ENCODE measurements at places on chromosomes 1 and 21.
A peak's percentile ranks its signal among the peaks of the same experiment; 100 is the strongest.

GRCh38 chr1:180213401-180214170 is 16.5 kb upstream of the LHX4 start:
- DNase-seq = peak; percentile 85

GRCh38 chr1:39081271-39082009 is 55.3 kb downstream of the NDUFS5 start:
- DNase-seq = peak; percentile 23

- DNase-seq = peak; percentile 43
Measured at GRCh38 chr1:13700521-13701270, 708 bp downstream of the PRDM2 start.

- no peak for DNase-seq
Measured at GRCh38 chr1:107147843-107148242, 7.0 kb downstream of the NTNG1 start.

GRCh38 chr1:172451002-172451443 is 7.2 kb upstream of the PIGC start:
- peak; percentile 61 for DNase-seq

- peak; percentile 19 for DNase-seq
Measured at GRCh38 chr21:25360593-25360992, 246.7 kb downstream of the MRPL39 start.

DNA sequence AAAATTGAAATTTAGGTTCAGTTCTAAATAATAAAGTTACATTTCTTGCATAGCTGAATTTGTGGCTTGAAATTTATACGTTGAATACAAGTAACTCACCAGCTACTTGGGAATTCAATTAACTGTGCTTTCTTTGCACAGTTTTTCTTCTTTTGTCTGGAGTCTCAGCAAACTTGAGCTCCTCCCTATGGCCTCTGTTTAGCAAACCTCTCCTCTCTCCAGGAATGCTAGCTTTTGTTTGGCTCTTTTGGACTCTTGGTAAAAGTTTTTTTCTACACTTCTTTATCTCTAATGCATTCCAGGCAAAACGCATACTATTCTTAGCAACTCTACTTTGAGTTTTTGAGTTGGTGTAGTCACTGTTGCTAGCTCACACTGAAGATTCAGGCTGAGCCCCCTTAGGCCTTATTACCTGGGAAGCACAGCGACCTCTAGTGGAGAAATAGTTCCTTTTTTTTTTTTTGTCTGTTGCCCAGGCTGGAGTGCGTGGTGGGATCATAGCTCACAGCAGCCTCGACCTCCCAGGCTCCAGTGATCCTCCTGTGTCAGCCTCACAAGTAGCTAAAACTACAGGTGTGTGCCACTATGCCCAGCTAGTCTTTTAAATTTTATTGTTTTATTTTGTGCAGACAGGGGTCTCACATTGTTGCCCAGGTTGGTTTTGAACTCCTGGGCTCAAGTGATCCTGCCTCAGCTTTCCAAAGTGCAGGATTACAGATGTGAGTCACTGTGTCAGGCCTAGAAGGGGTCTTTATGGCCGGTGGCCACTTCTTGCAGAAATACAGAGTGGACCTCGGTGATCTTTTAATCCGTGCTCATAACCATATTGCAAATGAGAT is 61.7 kb downstream of the CASQ2 start:
- DNase-seq = peak; percentile 22

DNA sequence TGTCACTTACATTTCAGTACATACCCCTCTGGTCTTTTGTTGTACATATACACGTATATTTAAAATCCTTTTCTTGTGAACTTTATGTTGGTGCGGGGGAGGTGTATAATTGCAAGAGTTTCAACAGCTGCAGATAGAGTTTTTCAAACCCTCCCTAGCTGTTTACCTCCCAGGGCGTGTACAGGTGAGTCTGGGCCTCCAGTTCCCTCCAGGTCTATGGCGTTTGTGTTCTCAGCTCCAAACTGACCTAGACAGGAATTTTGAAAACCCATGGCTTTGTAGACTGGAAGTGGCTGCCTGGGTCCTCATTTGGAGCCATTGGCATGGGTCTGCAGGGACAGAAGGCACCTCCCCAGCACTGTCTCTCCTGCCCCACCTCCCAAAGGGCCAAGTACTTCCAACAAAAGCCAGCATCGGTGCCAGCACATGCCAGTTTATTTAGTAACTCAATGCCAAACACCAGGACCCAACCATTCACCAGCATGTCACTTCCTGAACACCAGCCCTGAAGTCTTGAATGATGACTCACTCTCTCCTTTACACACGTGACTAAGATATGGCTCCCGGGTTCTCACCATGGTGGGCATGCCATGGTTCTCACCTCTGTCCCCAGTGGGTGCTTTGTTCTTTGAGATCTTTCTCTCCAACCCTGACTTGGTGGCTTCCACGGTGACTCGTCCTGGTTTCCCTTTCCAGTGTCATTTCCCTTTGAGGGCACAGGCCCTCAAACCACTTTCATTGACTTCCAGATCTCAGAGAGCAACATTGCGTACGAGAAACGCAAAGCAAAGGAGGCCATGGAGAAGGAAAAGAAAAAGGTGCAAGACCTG is 57.3 kb upstream of the EFHD2 start:
- DNase-seq = peak; percentile 73

DNA sequence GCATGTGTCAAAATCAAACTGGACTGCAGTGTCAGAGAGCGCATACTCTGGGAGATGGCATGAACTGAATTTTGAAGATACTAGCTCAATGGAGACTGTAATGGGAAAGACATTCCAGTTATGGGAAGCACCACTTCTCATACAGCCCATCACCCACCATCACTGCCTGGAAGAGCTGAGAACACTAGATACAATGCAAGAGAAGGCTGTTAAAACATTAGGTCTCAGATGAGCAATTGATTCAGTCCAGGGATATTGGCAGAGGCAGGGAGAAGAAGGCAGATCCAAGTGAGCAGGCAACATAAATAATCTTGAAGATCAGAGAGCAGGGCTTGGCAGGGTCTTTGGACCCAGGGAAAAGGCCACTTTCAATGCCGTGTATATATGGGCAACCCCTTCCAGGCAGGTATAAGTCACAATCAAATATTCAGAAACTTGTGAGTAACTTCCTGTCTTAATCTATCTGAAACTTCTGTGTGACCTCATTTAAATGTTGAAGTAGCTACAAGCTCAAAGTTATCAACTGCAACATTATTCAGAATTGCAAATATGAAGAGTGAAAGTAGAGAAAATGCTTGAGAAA is 290.3 kb upstream of the SGIP1 start:
- DNase-seq = peak; percentile 67

- DNase-seq = no peak
Measured at GRCh38 chr1:116432655-116433265, 59.7 kb downstream of the ATP1A1 start.

- DNase-seq = no peak
Measured at GRCh38 chr1:175314300-175314699, 121.7 kb upstream of the KIAA0040 start.

- no peak for DNase-seq
Measured at GRCh38 chr1:229843627-229844238, 217.7 kb downstream of the URB2 start.

DNA sequence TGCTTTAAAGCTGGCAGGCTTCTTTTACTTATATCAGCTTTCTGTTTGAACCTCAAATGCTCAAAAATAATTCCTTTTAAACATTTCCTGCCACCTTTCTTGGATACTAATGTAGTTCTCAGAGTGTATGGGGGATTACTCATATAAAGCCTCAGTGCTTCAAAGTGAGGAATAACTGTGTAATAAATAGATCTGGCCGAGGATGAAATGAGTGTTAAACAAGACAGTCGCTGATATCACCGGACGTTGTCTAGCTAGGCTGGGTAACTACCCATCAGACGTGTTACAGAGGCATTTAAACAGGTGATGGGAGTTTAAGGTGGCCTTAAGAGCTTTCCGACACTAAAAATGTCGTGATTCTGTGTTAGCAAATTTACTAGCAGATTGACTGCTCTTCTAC is 53.1 kb downstream of the VANGL2 start:
- peak; percentile 87 for DNase-seq

DNA sequence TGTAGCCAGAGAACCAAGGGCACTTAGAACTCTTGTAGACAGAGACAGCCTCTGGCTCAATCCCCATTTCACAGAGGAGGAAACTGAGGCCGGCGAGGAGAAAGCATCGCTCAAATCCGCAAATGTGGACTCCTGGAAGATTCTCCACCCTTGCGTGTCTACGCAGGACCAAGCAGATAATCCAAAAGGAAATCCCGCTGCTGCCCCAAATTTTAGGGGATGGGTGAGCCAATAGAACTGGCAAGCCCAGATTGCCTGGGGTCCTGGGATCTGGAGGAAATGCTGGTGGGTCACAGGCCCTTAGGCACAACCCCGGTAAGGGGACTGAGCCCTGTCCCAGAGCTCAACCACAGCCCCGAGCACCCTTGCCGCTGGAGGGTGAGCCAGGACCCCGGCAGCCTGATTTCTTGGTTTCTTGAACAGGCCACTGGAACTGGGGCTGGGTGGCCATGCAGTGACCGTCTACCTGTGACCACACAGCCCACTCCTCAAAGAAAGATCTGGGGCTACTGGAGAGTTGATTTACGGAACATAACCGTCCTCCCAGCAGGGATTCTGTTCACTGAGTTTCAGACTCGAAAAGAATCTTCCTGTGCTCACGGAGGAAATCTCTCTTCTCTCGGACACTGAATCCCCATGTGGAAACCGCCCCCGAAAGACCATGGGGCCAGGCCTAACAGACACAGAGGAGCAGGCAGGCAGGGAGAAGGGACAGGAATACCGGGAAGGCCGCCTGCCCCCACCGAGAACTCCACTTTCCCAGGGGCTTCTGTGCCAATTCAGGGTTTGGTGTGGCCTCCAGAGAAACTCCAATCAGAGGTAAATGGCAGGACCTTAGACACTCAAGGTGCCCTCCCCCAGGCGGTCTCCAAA is 238.4 kb downstream of the NPHP4 start:
- no peak for DNase-seq

DNA sequence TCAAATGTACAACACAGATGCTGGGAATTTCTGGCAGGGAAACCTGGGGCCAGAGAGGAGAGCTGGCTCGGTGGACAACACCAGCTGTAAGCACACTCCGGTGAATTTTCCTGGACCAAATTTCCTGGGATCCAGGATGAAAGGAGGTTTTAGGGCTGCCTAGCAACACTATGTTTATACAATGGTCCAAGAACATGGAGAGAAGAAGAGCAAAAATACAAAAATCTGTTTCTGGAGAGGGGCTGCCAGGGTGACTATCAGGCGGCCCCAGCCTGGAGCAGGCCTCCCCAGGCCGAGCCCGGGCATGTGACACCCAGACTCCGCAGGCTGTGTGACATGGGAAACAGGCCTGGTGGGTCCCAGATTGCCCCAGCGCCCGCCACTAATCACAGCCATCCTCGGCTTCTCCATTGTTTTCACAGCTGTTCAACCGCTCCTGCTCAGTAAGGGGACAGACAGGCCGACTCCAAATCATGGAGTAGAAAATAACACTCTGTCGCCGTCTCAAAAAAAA is 336.0 kb upstream of the NFIA start:
- DNase-seq = no peak

GRCh38 chr1:212498283-212499040 is 65.7 kb downstream of the NENF start:
- DNase-seq = no peak

- DNase-seq = no peak
Measured at GRCh38 chr1:80535466-80535865, 1265.3 kb upstream of the ADGRL2 start.

- no peak for DNase-seq
Measured at GRCh38 chr1:165355139-165355976, 1.2 kb downstream of the LMX1A start.

DNA sequence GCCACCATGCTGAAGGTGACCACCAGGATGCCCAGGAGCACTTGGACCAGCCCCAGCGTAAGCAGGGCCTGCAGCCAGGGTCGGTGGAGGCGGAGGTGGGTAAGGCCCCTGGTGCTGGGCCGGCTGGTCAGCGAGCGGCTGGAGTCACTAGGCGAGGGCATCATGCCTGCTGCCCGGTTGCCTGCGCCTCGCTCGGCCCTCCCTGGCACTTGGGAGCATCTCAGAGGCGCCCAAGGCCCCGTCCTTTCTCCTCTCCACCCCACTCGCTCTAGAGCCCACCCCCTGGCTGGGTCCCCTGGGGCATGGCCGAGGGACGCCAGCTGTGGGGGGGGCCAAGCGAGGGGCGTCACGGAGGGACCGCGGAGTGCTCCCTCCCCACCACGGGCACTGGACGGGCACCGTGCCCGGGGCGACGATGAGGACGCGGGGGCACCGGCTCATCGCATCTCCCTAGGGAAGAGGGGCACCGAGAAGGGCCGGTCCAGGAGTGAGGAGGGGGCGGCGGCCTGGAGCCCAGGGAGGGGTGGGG is 505 bp downstream of the ENTREP3 start:
- no peak for DNase-seq

DNA sequence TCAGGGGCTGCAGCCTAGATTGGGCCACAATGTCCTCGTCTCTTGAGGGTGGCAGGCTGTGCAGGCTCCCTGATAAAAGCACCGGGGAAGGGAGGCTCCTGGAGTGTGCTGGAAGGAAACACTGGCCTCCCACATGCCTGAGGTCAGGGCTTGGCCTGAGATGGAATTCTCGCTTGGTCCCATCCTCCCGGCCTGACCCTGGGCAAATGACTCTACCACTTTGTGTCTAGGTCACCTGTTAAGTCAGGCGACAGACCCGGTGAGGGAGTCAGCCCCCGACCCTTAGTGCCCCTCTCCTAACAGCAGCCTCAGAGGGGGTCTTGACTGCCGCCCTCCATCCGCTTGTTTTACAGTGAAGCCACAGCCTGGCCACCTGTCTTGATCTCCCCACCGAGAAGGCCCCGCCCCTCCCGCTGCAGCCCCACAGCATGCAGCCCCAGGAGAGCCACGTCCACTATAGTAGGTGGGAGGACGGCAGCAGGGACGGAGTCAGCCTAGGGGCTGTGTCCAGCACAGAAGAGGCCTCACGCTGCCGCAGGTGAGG is 2.5 kb downstream of the SMIM1 start:
- no peak for DNase-seq

DNA sequence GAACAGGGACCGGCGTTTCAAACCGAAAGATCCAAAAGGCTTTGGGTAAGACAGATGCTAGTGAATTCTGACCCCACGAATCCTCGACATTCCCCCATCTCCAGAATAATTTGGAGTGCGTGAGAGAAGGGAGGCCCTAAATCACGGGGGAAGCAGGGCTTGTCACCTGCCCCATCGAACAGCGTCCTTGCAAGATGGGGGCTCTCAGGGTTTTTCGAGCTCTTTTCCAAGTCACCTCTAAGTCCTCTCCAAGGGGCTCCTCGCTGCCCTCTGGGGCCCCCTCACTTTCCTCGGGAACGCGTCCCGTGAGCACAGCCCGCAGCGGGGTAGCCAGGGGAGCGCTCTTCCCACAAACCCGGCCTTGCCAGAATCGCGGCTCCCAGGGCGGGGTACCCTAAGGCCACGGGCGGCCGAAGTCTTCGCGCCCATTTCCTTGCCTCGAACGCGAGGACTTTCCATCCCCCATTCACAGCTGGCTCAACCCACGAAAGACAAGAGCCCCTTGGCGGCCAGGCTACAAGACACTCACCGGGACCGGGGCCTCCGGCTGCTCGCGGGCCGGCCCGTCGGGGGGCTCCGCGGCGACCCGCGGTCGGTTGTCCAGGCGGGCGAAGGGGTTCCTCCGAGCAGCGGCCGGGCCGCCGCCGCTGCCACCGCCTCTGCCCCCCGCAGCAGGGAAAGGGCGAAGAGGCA is 546 bp downstream of the DONSON start:
- DNase-seq = peak; percentile 33

GRCh38 chr1:51558375-51558924 is 39.4 kb upstream of the EPS15 start:
- DNase-seq = peak; percentile 90

GRCh38 chr1:220119043-220119512 is 25.1 kb downstream of the IARS2 start:
- no peak for DNase-seq

All from activated CD4-positive, alpha-beta T cell treated with anti-CD3 and anti-CD28 coated beads, Interleukin-2, Interleukin-6, amounts not matched to agents 100 ng/mL and 50 ng/mL, durations not matched to agents 16 hours and 8 hours (primary cell).